NCI-H510A (cell line): ENCODE measurements at places on chromosomes 7 and 10.
A peak's percentile ranks its signal among the peaks of the same experiment; 100 is the strongest.

- DNase-seq = no peak
These were observed 80.7 kb upstream of the BTBD16 start for GRCh38 chr10:122190176-122190943.

DNA sequence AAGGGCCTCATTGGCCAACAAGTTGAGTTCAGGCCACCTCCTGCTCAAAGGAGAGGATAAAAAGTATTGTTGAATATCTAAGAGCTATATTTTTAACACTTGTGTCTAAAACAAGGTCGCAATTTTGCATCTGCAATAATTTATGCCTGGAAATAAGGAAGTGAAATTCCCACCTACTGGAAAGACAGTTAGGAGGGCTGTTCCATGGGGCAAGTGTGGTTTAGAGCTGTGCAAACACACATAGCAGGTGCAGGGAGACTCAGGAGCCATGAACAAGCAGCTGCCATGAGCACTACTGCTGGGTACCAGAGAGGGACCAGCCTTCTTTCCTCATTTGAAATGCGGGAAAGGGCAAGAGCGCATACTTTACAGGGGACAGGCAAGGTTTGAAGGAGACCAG lies 35.5 kb upstream of the IKZF1 start:
- DNase-seq = peak; percentile 44

- DNase-seq = no peak
These were observed 88.3 kb downstream of the FAM107B start for GRCh38 chr10:14686356-14686755.

- DNase-seq = no peak
These were observed 42.6 kb downstream of the ADAMTS14 start for GRCh38 chr10:70714951-70715350.

DNA sequence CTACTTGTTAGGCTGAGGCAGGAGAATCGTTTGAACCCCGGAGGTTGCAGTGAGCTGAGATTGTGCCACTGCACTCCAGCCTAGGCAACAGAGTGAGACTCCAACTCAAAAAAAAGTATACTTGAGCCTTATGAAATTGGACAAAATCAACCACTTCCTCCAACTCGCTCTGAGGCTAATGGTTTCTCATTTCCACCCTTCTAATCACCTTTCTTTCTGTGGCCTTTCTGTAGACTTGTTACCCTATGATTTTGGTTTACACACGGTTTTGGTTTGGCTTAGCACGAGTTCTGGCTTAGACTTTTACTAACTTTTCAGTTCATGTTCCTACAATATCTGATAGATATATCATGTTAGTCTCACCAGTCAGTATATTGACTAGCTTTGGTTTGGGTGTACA lies 152.0 kb downstream of the PHTF2 start:
- DNase-seq = no peak

DNA sequence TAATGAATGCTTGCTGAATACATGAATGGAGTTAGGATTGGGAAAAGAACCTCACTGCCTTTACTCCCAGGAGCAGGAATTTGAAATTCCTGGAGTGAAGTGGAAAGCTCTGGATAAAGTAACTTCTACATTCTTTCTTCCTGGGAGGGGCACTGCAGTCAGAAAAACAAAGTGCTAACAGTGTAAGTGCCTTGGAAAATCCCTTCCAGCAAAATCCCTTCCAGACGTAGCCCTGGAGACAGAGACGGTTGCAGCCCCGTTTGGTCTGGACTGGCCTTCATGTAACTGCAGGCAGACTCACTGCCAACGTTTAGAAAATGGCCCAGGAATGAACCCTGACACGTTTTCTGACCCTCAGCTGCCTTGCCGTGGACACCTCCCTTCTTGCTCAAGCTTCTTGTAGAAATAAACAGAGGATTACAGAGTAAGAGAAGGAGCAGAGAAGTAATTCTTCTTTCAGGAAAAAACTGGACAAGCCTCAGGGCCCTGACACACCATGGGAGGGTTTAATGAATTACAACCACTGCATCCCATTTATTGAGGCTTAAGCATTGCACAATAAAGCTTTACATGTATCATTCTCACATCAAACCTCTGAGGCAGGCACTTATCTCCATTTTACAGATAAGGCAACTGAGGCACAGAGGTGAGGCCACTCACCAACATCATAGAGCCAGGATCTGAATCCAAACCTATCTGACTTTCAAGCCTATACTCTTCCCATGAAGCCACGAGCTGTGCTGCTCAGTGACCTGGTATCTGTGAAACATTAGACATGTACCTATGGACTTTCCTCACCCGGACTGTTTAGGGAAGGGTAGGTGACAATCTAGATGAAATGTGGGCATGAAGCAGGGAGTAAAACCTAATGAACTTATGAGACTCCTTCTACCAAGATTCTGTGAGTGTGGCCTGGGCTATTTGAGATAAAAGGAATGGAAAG lies 7.8 kb downstream of the ITPRIP start:
- DNase-seq = no peak

DNA sequence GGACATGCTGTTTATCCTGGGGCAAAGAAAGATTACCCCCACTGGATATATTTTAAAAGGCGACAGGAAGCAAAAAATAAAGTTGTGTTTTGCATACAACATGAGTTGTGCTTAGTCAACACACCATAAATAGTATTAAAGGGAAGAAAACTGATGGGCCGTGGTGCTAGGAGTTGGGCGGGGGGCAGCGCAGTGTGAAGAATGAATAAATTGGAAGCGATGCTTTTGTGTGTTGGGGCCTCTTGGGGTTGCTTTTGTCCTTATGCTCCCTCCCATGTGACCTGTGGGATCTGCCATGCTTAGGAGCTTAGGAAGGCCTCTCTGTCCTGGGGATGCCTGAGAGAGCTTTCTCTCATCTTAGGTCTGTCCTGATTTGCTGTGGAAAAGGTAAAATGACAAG lies 35.0 kb upstream of the AGR3 start:
- no peak for DNase-seq

DNA sequence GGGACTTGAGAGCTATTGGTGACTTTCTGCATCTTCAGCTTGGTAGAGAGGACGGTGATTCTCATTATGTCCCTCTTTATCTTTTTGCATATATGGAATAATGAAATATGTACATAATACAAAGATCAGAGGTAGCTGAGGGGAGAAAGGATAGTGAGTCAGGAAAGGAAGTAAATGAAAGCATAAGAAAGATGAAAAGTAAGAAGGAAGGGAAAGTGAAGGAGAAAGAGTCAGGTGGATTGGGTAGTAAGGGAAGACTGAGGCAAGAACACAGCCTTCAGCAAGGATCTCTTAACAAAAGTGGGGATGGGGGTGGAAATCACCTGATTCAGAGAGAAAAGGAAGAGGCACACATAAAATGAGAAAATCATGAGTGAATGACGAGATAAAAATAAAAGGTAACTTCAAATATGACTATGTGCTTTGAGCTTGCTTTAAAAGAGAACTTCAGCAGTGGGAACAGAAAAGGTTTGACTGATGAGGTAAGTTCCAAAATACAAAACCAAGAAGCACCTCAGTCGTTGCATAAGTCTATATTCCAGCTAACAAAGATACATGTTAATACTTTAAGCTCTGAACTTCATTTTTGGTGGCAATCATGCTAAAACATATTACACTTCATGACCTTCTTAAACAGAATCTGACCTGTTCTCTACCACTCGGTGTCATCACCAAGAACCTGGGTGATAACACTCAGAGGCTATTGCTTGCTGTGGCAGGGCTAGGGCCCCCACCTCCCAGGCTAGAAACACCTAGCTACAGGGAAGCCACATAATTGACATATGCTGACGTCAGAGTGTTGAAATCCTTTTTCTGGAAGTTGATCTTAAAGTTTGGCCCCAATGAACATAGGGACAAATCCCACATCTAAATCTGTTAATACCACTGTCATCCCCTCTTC lies 32.9 kb downstream of the NRCAM start:
- DNase-seq = no peak

DNA sequence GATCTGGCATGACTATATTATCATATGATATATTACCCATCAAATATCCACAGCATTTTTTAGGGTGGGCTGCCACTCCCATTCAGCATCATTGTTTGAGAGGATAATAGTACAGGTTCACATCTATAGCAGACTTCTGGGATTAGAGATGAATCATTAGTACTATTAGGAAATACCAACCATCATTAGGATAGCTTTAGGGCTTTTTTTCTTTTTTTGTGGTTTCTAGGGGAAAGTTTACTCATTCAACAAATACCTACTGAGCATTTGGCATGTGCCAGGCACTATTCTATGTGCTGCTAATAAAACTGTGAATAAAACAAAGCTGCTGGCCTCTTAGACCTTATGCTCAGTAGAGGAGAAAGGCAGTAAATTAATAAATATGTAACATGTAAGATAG lies 40.6 kb downstream of the NHLRC2 start:
- no peak for DNase-seq

GRCh38 chr10:125521721-125522680 lies 161.0 kb downstream of the TEX36 start:
- no peak for DNase-seq

DNA sequence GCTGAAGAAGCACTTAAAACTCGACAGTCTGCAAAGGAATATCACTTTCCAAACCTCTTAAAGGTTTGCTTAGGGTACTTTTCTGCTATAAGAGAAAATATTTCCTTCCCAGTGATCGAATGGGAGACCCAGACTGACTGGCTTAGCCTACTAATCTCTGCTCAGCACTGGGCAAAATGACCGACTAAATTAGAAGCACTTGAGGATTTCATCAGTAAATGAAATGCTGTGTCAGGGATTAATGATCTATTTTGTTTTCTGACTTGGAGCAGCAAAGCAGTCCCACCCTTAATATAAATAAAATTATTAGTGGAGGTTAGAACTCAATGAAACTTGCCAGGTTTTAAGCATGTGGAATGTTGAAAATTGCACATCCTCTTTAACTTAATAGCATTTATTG lies 411.6 kb downstream of the NEBL start:
- DNase-seq = no peak

GRCh38 chr7:30450240-30450982 lies 28.2 kb downstream of the NOD1 start:
- no peak for DNase-seq

- no peak for DNase-seq
These were observed 82.6 kb downstream of the PIP4K2A start for GRCh38 chr10:22631646-22632278.
